ENCODE measurements at places on chromosomes 3 and 15.

- DNase-seq = no peak
Measured at GRCh38 chr15:98120561-98120960, 160.1 kb downstream of the ARRDC4 start.

DNA sequence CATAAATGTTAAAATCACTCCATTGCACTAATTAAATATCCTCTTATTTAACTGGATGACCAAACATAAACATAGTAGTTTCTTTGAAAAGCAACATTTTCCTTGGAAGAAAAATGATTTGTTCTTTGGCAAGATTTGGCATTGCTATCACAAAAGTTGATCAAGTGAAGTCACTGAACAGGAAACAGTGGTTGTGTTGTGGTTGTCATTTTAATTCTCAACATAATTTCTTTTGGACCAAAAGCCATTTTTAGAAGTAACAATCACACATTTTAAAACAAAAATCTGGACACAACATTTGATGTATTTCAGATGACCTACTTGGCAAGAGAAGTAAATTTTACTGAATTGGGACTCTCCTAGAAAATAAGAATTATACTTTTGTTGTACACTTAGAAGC is 872.3 kb downstream of the ROBO1 start:
- DNase-seq = no peak

DNA sequence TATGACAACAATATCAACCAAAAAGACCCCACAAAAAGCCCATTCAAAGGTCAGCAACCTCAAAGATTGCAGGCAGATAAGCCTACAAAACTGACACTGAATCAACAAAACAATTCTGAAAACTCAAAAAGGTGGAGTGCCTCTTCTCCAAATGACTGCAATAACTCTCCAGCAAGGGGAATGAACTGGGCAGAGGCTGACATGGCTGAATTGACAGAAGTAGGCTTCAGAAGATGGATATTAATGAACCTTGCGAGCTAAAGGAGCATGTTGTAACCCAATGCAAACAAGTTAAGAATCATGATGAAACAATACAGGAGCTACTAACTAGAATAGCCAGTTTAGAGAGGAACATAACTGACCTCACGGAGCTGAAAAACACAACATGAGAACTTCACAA is 20.4 kb upstream of the SLC25A38 start:
- DNase-seq = no peak

GRCh38 chr3:159237226-159237625 is 435.4 kb downstream of the MFSD1 start:
- no peak for DNase-seq

DNA sequence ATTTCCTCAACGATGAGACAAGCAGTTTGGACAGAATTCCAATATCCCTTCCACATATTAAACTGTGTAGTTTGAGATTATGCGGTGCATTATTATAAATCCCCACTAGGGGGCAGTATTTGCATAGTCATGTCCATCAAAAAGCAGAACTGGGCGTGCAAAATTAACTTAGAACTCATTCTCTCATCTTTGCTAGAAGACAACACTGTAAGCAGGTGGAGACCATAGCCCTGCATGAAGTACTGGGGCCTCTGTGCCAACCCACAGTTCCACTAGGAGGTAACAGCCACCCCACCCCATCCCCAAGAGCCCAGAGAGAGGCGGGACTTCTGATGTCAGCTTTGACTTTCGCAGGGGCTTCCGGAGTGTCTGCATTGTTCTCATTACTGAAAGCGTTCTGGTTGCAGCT is 106.6 kb upstream of the TMC3 start:
- DNase-seq = peak; percentile 57

DNA sequence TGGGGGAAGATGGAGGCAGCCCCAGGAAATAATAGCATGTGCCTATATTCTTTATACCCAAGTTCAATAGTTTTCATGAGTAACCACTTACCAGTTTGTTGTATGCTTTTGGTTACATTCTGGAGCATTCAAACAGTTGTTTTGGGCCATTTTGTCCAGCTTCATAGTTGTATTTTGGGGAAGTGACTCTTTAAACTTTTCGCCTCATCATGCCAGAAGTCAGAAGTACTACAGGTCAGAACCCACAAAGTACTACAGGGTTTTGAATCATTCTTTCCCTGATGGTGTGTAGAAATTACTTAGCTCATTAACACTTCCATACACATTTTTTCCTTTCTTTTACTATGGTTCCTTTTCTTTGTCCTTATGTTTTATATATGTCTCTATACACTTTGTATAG is 210.6 kb downstream of the ARPP21 start:
- DNase-seq = no peak

GRCh38 chr3:46835491-46835890 is 27.8 kb downstream of the MYL3 start:
- no peak for DNase-seq

DNA sequence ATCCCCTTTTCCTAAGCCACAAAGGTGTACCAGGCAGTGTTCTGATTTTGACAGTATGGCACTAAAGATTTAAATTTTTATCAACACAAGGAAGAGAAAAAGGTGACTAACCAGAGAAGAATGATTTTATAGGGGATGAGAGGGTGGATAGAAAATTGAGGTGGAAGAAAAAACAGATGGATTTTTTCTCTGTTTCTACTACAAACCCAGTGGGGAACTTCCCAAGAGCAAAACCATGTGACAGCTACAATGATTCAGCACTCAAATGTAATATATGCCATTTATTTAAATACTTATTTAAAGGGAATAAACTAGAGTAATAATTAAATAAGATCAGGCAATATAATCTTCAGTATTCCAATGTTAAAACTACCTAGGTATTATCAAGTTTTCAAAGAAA is 11.1 kb downstream of the DCUN1D1 start:
- no peak for DNase-seq

- no peak for DNase-seq
Measured at GRCh38 chr15:98858610-98859023, 149.0 kb downstream of the PGPEP1L start.

DNA sequence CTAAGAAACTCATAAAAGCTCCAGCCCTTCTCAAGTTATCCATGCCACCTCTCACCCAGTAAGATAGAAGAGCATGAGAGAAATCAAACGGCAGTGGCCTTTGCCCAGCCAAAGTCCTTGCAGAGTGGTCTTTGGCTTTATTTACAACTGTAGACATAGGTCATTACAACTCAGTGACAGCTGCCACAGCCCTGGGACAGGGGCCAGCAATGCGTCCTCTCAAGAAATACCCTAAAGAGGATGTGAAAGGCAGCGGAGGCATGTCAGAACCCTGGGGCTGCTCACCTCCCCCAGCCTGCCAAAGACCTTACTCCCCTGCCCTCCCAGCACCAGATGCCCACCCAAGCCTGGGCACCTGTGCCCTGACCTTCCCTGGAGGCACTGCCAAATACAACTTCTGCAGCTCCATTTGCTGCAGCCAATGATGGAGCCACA is 6.3 kb downstream of the ACAA1 start:
- no peak for DNase-seq

- no peak for DNase-seq
Measured at GRCh38 chr3:50008931-50009330, 69.0 kb downstream of the RBM6 start.

DNA sequence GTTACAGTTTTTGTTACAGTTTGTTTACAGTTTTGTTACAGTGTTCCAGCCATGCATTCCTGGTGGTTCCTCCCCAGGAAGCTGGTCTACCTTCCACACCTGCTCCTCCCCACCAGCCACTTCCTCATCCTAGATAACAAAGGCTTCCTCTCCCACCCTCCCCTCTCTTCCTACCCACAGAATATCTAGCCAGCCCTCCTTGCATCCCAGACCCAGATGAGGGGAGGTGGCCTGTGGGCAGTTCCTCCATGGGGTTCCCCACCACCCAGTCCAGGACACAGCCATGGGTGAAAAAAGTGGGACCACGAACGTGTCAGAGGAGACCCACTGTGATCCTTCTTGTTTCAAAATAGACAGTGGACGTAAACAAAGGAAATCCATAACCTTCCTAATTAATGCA is 122.8 kb upstream of the ABHD17C start:
- no peak for DNase-seq

DNA sequence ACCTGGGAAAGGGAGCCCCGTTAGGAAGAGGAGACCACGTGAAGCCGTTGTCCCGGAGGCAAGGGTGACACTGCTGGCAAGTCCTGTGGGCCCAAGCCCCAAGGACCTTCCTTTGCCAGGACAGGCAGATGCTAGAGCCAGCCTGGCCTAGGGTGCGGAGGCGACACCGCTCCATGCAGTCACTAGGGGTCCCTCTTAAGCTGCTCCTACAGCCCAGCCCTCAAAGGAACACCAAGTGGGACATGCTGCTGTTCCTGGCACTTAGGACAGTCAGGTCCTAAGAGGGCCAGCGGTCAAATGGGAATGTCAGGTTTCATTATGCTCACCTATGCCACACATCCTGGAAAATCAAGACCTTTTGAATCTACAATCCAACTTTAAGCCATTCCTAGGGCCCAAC is 59.7 kb downstream of the RPN1 start:
- no peak for DNase-seq

GRCh38 chr3:80978216-80978969 is 783.1 kb downstream of the GBE1 start:
- DNase-seq = no peak

- DNase-seq = no peak
Measured at GRCh38 chr3:72820415-72820814, 27.8 kb downstream of the SHQ1 start.

DNA sequence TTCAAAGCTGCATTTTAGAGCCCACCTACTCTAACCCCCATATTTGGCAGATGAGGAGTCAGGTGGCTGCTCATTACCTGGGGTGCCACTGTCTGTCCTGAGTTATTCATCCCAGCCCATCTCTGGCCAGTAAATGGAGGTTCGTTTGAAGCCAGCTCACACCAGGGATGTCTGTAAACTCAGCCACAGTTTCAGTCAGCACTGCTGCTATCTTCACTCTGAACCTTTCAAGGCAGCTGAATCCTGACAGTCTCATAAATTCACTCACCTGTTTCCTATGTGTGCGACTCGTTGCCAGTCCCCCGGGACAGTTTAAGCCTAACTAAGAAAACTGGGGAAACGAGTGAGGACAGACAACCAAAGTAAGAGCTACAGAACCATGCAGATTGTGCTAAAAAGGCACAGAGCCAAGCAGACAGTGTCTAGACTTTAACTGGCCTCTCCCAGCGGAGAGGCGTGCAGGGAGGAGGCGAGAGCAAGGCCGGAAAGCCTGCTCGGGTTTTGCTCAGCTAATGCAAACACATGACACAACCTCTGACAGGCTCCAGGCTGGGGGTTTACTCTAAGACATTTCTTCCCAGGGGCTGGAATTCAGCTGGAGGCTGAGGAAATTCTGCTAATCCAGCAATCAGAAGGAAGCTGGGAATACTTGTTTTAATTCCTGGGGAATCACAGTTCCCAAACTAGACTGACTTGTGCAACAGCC is 12.0 kb downstream of the FSTL1 start:
- no peak for DNase-seq

DNA sequence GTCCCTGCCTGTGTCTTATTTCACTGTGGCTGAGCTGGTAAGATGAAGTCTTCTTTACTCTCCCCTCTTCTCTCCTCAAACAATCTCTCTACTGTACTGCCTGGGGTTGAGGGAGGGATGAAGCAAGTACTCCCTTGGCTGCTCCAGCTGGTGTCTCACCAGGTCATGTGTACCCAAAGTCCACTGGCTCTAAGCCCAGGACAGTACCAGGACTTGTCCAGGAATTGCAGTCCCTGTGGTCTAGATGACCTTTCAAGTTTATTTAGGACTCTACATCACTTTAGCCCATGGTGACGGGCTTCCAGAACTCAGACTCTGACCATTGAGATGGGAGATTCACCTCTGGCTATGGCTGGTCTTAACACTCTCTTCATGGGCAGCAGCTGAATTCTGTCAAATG is 17.5 kb upstream of the SLC27A2 start:
- no peak for DNase-seq

- DNase-seq = no peak
Measured at GRCh38 chr15:91268510-91268909, 168.5 kb downstream of the SV2B start.

- no peak for DNase-seq
Measured at GRCh38 chr3:62373215-62373614, at the start of gene FEZF2. Gene FEZF2 (minus strand): TSS chr3:62373550. CDS start chr3:62372868, 682 bp downstream.

- DNase-seq = no peak
Measured at GRCh38 chr3:125110016-125110875, 54.4 kb upstream of the HEG1 start.

- DNase-seq = no peak
Measured at GRCh38 chr3:22632536-22632935, 570.6 kb upstream of the UBE2E2 start.

GRCh38 chr3:69428657-69429255 is 42.9 kb upstream of the FRMD4B start:
- no peak for DNase-seq

GRCh38 chr3:196740481-196741248 is 1.0 kb downstream of the PAK2 start:
- peak; percentile 43 for DNase-seq

- no peak for DNase-seq
Measured at GRCh38 chr3:110093411-110093810, 756.1 kb upstream of the DPPA4 start.

DNA sequence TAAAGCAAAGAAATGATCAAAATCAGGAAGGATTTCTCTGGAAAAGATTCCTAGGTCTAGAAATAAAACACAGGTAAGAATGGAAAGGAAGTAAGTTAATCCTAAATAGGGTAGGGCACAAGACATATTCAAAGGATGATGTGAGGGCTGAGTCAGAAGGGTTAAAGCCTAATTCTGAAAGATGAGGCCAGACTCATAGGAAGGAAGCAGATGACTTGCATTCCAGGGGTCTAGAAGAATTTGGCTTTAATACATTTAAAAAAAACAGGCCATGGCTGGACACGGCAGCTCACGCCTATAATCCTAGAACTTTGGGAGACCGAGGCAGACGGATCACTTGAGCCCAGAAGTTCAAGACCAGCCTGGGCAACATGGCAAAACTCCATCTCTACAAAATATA is 3.2 kb downstream of the SSR3 start:
- no peak for DNase-seq

DNA sequence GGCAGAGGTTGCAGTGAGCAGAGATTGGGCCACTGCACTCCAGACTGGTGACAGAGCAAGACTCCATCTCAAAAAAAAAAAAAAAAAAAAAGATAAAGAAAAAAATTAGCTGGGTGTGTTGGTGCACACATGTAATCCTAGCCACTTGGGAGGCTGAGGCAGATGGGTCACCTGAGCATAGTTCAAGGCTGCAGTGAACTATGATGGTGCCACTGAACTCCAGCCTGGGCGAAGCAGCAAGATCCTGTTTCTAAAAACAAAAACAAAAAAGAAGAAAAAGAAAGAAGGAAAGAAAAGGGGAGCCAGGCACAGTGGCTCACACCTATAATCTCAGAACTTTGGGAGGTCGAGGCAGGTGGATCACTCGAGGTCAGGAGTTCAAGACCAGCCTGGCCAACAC is 32.9 kb downstream of the PIK3CB start:
- DNase-seq = no peak

- no peak for DNase-seq
Measured at GRCh38 chr3:89795506-89795905, 688.1 kb downstream of the EPHA3 start.
